ENCODE measurements at places on chromosomes 16 and 17.

GRCh38 chr17:57761887-57762286 is 16.8 kb upstream of the CCDC182 start:
- peak; percentile 33 for DNase-seq

DNA sequence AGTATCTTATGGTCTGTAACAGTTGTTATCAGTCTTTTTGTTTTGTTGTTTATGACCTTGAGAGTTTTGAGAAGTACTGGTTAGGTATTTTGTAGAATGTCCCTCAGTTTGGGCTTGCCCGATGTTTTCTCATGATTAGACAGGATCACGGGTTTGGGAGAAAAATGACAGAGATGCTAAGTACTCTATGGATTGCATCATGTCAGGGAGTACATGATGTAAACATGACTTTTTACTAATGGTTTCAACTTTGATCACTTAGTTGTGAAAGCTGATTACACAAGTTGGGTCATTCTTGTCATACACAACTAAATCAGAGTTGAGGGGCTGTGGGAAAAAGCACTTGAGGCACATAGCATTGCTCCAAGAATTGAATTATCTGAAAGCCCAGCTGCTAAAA is 94.7 kb upstream of the SIAH1 start:
- no peak for DNase-seq

DNA sequence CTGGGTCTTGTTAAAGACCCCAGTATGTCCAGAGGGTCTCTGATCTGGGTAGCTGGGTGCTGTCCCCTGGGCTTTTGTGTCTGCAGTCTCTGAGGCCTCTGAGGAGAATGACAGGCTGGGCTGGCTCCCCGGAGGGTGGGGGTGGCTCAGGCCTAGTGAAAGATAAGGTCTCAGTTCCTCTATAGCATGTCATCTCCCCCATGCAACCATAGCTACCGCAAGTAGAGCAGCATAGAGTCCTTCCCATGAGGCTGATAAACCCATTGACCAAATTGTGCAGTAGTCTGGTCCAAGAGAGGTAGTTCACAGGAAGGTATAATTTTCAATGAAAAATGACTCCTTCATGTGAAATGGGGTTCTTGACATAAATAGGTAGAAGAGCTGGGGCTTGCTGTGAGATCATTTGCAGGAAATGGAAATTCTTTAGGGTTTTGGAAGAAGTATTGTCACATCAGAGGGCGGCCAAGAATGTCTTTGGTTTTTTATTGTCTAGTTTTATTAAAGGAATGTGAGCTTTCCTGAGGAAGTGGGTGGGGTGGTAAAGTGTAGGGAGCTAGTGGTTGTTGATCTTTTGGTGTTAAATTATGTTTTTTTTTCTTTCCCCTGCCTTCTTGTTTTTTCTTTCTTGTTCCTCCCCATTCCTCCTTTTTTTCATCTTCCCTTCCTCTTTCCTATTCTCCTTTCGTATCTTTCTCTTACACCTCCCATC is 21.0 kb downstream of the SLC7A6OS start:
- no peak for DNase-seq

GRCh38 chr16:2237493-2238149 is 1.4 kb downstream of the DNASE1L2 start:
- DNase-seq: peak; percentile 56

DNA sequence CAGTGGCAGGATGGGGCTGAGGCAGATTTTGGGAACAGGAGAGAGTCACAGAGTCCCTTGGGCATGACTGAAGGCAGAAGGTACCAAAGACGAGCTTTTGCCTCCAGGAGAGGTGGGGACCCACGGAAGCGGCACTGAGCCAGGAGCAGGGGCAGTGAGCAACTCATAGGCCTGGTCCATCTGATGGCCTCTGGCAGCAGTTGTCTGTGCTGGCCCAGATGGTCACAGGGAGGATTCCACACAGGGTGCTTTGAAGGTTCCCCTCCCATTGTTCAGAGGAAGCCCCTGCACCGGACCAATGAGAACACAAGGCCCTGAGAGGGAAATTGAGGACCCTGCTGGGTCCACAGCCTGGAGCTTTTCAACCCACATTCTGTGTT is 360.3 kb upstream of the TNRC6C start:
- no peak for DNase-seq

DNA sequence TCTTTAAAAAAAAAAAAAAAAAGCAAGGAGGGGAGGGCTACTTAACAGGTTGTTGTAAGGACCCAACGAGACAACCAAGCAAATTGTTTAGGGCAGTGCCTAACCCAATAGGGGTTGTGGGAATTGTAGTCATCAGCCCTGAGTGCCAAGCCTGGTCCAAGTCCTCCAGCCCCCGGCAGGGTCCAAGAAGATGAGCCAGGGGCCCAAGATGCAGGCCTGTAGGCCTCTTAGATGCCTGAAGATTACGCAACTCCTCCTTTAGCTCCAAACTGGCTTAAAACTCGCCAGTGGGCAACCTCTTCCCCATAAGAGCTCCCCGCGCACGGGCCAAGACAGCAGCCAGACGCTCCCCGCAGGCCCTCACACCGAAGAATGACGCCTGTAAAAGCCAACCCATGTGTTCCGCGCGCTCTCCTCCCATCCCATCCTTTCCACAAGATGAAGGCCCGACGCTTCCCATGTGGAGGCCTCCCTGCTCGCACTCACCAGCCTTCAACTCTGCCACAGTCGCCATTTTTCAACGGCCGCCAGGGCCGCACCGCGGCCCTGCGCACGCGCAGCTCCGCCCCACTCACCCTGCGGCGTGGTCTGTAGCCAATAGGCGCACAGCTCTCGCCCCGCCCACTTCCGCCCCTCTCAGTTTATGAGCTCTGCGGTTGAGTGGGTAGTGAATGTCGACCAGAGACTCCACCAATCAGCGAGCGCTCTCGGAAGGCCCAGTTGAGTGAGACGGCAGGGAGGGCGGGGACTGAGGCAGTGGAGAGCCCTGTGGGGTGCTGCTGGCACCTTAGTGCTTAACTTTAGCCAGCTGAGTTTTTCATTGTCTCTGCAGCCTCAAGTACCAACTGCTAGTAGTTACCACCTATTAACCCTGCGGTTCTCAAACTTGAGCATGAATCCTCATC is at the start of gene CEP20:
CEP20 (minus strand) TSS at position 532 of the 905 bp plus-strand sequence; CDS start at position 514, 18 bp downstream.
- DNase-seq: peak; percentile 99

DNA sequence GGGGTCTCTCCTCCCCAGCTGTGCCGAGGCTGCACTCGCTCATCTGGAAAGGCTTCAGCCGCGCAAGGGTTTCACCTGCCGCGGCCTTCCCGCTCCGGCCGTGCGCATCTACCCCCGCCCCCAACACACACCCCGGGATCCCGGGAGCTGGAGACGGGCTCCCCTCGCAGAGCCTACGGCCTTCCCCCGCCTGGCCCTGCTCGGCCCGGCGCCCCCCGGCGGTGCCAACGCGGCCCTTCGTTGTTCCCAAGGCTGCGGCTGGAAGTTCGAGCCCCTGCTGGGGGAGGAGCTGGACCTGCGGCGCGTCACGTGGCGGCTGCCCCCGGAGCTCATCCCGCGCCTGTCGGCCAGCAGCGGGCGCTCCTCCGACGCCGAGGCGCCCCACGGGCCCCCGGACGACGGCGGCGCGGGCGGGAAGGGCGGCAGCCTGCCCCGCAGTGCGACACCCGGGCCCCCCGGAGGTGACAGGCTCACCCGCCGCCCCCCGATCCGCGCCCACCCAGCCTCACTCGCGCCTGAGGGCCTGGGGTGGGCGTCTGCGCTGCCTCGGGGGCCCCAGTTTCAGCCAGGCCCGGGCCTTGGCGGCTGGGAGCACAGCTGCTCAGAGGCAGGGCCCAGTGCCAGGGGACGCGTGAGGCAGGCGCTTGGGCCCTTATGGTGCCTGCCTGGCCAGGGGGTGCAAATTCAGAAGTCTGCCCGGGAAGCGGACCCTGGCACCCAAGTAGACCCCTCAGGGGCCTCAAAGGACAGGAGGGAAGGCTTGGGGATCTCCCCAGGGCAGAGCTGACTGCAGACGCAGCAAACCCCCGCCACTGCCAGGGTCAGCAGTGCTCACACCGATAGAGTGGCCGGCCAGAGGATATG is 11.2 kb downstream of the GALK1 start:
- DNase-seq: peak; percentile 75

- DNase-seq: no peak
Measured at GRCh38 chr17:42866631-42867575, 15.9 kb downstream of the AOC3 start.

Measured in ELF-1 (cell line).